ENCODE measurements at places on chromosomes 2 and 18.

GRCh38 chr2:240140511-240140910 lies at the start of gene OTOS:
TSS of gene OTOS (minus strand) at chr2:240140658. CDS start at chr2:240140326, 332 bp downstream.
- peak; percentile 35 for DNase-seq

DNA sequence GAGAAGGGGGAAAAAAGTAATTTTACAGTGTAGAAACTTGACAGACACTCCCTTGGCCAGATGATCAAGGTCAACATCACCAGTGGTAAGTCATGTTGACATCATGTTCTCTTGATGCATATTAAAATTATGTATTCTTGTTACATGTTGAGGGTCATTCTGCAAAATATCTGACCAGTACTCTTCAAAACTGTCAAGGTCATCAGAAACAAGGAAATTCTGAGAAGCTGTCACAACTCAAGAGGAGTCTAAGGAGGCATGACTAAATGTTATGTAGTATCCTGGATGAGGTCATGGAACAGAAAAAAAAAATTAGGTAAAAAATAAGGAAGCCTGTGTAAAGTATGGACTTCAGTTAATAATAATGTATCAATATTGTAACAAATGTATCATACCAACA lies 6.3 kb downstream of the SGPP2 start:
- no peak for DNase-seq

- no peak for DNase-seq
These were observed 21.4 kb downstream of the ZNF24 start for GRCh38 chr18:35322486-35323458.

DNA sequence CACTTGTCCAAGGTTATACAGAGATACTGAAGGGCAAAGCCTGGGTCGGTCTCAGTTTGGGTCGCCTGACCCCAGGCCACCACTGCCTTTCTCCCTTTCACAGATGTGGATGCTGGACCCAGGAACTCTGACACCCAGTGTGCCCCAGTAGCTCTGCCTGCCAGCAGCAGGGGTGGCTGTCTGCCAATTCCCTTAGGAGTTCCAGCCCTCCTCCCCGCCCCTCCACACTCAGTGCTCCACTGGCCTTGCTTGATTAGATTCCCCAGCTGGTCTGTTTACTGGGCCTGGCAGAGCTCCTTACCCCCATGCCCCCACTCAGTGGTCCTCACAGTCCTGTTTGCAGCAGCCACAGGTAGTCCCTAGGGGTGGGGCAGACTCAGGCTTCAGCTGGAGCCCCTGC lies 75.5 kb downstream of the NPAS2 start:
- DNase-seq, result no peak

DNA sequence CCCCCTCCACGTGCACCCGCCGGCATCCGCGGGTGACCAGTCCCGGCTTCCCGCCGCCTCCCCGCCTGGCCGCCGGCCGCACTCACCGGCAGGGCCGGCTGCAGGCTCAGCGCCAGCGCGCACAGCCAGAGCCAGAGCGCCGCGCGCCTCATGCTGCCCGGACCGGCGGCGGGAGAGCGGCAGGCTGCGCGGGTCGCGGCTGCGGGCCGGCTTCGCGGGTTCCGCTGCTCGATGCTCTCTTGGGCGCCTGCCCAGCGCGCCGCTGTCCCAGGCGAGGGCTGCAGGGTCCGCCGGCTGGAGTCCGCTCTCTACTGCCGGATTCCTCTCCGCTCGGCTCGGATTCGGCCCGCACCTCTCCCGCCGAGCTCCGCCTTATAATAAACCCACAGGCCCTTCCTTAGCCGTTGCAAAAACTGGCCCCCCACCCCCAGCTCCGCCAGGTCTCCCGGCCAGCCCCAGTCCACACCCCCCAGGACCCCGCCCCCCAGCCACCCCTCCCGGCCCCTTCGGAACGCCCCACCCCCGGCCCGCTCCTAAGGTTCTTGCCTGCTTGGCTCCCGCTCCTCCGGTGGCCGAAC lies at the start of gene SDC1:
Gene SDC1 (minus strand): TSS at position 415 of the 578 bp plus-strand sequence. CDS start 263 bp downstream, at position 152.
- no peak for DNase-seq

- DNase-seq, result no peak
These were observed 228.6 kb downstream of the EPHA4 start for GRCh38 chr2:221343524-221343923.

DNA sequence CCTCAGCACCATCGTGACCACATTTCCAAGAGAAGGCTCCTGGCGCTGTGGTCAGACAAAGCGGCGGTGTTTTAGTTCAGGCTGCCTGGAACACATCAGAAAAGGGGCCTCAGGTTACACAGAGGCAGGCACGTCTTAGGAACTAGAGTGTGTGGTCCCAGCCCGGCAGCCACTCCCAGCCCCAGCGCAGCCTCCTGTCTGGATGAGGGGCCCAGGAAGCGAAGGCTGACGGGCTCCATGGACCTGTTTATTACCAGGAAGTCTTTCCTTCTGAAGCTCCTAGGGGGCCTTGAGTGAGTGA lies 10.0 kb upstream of the GPR55 start:
- no peak for DNase-seq

DNA sequence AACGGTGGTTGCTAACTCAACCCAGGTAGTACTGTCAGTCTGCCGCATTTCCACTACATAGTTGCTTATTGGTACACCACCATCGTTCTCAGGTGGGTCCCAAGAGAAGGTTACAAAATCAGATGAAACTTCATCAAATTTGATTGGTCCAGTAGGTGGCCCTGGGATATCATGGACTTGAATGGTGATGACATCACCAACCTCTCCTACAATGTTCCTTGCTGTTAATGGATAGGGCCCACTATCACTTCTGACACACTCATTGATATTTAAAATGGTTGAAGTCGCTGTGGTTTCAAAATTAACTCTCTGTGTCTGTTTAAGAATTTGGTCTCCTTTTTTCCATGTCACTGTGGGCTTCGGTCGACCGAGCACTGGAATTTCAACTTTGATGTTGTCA lies 94.5 kb downstream of the PLEKHA3 start:
- no peak for DNase-seq

- DNase-seq, result no peak
These were observed 223.1 kb upstream of the ID2 start for GRCh38 chr2:8458503-8459459.

- peak; percentile 70 for DNase-seq
These were observed 6.3 kb downstream of the TNFAIP6 start for GRCh38 chr2:151363709-151364108.

- no peak for DNase-seq
These were observed 57.4 kb upstream of the LAPTM4A start for GRCh38 chr2:20108655-20109396.
